ENCODE measurements at places on chromosomes 7 and 10. TPM values are rescaled to one million over a fixed set of nuclear protein-coding genes. Genes with fewer than 3 reads are reported as not detected.
A peak's percentile ranks its signal among the peaks of the same experiment; 100 is the strongest.

- H3K27ac ChIP-seq: no peak overlapping the region
- no peaks in the 10 kb centered on the region for H3K4me1 ChIP-seq
- no peaks in the 10 kb centered on the region for H3K27me3 ChIP-seq
- H3K36me3 ChIP-seq: no peaks in the 10 kb centered on the region
- DNase-seq: no peak
Measured at GRCh38 chr7:81075150-81075549, 156.3 kb upstream of the SEMA3C start.

Gene GIMAP2
- 24.7 TPM for total RNA-seq

DNA sequence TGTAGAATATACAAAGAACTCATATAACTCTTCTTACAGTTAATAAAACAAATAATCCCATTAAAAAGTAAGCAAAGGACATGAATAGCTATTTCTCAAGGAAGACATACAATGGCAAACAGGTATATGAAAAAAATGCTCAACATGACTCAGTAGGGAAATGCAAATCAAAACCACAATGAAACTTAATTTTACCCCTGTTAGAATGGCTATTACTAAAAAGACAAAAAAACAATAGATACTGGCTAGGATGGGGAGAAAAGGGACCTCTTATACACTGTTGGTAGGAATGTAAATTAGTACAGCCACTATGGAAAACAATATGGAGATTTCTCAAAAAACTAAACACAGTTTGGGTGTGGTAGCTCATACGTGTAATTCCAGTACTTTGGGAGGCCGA is 37.8 kb downstream of the HERPUD2 start:
- no peak overlapping the region for H3K4me3 ChIP-seq
- H3K4me1 ChIP-seq: no peaks in the 10 kb centered on the region
- no peak overlapping the region for H3K27ac ChIP-seq
- no peaks in the 10 kb centered on the region for H3K27me3 ChIP-seq

DNA sequence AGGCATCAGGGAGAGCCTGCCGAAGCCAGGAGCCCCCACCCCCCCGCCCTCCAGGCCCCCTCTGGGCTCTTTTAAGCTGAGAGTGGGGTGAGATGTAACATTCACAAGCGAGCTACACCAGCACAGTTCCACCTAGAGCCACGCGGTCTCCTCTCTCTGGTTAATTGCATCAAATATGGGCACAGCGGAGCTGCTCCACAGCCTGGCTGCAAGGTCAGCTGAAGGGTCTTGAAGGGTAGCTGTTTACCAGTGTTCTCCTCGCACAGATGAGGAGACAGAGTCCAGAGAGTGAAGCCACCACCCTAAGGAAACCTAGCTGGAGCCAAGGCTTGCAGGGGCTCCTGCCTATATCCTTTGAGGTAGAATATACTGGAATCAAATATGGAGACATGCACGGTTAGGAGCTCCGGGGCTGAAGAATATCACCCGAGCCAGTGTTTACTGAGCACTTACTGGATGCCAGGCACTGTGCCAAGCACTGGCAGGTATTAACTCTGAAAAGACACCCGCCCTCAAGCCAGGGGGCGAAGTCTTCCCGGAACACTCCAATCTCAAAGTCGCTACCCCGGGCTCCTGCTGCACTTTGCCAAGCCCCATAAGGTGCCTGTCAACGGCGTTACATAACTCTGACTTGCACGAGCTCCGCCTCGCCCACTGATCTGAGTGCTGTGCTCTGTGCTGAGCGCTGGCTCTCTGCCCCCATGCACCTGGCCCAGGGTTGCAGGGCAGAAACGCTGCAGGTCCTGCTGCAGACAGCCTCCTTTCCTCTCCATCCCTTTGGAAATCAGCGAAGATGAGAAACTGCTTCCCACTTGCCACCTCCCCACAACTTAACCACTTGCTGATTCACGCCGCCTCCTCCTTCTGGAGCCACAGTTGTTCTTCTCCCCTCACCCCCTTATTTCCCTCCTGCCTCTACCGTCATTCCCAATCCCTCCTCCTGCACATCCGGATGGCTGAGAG is 5.4 kb downstream of the CHST15 start:
- no peaks in the 10 kb centered on the region for H3K4me1 ChIP-seq
- DNase-seq: peak; percentile 57
- H3K4me3 ChIP-seq: no peak overlapping the region

- no peaks in the 10 kb centered on the region for H3K27me3 ChIP-seq
- H3K4me1 ChIP-seq: no peaks in the 10 kb centered on the region
- no peak overlapping the region for H3K27ac ChIP-seq
- H3K4me3 ChIP-seq: no peak overlapping the region
Measured at GRCh38 chr7:149547126-149547525, 49.5 kb upstream of the ZNF746 start.

Measured in aorta (tissue), 5 donors.